ENCODE measurements at places on chromosomes 13 and 19. TPM values are rescaled to one million over a fixed set of nuclear protein-coding genes. Genes with fewer than 3 reads are reported as not detected.

GRCh38 chr19:10809651-10810285 is 26.2 kb downstream of the TMED1 start:
- H3K27ac ChIP-seq: peak overlapping the region; percentile 48
- no peak for DNase-seq
- H3K4me3 ChIP-seq: no peak overlapping the region
- no peaks in the 10 kb centered on the region for H3K36me3 ChIP-seq

The NALCN gene
- total RNA-seq: 1.7 TPM

The NLRP4 gene
- not detected for total RNA-seq

The NUDT15 gene
- total RNA-seq: 9.3 TPM

All from vagina (tissue), 2 donors.